NCI-H2107 (cell line): ENCODE measurements at places on chromosomes 1 and 21.
A peak's percentile ranks its signal among the peaks of the same experiment; 100 is the strongest.

- DNase-seq = no peak
Observed at GRCh38 chr1:226482196-226482595, 66.4 kb upstream of the STUM start.

DNA sequence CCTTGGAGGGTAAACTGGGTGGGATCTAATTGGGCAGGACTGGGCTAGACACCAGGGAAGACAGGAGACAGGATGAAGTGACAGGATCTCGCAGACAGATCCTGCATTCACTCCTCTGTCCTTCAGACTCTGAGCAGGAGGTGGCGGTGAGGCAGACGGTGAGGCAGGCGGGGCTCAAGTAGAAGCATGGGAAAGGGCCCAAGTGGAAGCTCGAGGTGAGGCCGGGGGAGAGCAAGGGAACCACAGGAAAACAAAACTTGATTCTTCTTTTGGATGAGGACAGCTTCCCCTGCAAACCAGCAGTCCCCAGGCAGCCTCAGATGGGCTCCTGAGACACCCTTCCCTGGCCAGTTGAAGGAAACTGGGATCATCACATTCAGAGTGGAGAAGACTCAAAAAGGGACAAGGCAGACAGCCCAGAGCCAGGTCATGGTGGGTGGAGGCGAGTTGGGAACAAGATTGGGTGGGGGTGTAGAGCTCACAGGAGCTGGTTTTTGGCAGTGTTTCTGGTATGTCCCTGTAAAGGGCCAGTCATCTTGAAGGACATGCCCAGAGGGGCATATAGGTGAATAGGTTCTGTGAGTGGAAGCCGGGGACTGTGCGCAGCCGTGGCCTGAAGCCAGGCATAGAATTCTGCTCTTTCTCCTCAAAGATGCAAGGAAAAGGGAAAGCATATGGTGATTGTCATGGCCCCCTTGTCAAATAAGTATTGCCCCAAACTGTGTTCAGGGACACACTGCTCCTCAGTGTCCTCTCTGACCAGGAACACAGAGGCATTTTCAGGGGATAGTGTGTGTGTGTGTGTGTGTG, 18.0 kb downstream of the INKA2 start:
- no peak for DNase-seq

- no peak for DNase-seq
Observed at GRCh38 chr1:171137580-171137979, 46.9 kb downstream of the FMO3 start.

DNA sequence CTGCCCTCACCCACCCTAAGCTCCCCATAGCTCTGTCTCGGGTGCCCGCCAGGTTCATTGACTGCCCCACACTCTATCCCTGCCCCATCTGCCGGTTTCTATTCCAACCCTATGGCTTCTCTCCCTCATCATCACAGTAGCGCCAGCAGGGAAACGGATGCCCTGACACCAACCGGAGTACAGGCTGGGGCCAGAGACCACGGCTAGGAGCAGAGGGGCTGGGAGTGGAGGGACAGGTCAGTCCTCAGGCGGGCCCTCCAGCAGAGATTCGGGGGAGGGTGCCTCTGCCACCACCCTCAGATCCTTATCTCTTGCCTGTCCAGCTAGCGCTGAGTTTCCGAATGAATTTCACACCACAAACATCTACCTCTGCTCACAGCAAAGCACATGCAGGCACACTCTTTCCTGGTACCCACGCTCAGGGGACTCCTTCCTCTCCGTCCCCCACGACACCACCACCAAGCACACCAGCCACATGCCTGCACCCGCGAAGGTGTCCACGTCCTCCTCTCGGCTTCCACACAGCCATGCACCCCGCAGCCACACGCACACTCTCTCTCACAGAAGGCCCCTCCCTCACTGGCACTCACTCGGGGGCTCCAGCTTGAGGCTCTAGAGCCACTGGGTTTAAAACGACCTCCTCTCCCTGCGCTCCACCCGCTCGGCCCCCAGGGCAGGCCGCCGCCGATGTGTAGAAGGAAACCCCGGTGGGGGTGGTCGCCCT, 7.2 kb downstream of the TAL1 start:
- no peak for DNase-seq

GRCh38 chr1:244796719-244797406, 38.6 kb upstream of the COX20 start:
- peak; percentile 25 for DNase-seq

- DNase-seq = no peak
Observed at GRCh38 chr1:51253691-51254090, 17.6 kb downstream of the RNF11 start.

DNA sequence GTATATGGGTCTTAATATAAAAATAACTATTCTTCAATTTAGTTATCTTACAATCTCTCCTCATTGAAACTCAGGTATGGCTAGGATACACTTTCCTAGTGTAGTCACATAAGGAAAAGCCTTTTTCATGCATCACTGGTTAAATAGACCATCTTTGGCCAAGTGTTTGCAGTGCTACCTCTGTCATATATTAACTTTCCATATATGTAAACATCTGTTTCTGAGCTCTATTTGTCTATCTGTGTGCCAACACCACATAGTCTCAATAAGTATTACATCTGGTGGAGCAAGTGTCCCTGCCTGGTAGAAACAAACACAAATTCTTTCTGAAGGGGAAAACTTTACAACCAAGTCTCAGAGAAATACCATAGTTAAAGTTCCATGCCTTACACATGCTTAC, 134.6 kb downstream of the TSEN15 start:
- DNase-seq = no peak

DNA sequence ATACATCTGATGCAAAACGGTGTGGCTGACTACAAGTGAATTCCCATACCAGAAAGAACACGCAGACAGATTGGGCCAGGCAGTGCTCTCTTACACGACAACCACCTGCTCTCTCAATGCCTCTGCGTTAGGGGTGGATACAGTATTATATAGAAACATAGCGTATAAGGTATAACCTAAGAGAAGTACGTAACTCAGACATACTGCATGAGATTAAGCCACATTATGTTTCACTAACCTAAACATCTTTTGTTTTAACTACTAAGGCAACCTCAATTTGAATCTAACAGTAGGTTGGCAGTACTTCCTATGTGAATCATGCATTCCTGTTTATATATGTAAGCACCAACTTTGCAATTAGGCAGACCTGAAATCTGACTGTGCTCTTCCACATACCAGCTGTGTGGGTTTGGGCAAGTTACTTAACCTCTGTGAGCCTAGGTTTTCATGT, 58.1 kb upstream of the COA6 start:
- no peak for DNase-seq

DNA sequence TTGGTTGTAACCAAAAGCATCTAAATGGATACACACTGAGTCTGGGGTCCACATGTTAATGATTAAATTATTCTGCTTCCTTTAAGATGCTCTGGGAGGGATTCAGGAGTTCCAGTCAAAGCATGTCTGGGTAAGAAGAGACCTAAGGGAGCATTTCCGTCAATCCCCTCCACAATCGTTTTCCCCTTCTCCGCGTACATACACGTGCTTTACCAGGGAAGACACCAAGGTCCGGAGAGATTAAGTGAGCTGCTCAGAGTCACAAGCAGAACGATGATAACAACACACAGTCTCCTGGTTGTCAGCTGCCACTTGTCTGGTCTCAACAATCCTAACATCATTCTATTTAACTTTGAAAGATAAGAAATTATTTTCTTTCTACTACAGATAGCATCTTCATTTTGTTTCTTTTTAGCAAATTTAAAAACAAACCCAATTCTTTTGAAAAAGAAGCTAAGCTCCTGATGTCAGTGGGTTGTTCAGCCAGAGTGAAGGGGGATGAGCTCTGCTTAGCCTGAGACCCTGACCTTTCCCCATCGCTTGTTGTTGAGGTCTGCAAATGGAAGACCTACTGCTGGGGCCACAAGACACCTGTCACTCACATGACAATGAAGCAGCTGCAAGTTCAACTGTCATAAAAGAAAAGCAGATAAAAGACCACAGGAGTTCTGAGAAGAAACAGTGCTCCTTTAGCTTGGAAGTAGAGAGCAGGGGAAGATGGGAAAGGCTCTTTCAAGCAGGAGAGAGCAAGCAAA, 4.5 kb downstream of the PAFAH2 start:
- no peak for DNase-seq
